ENCODE measurements at places on chromosomes 7 and 10.

- no peak for DNase-seq
These were observed 4.6 kb downstream of the CRYGN start for GRCh38 chr7:151435103-151435916.

- no peak for DNase-seq
These were observed 152.5 kb downstream of the PPP1R9A start for GRCh38 chr7:95059842-95060313.

- no peak for DNase-seq
These were observed 5.0 kb upstream of the TACR2 start for GRCh38 chr10:69421611-69422308.

DNA sequence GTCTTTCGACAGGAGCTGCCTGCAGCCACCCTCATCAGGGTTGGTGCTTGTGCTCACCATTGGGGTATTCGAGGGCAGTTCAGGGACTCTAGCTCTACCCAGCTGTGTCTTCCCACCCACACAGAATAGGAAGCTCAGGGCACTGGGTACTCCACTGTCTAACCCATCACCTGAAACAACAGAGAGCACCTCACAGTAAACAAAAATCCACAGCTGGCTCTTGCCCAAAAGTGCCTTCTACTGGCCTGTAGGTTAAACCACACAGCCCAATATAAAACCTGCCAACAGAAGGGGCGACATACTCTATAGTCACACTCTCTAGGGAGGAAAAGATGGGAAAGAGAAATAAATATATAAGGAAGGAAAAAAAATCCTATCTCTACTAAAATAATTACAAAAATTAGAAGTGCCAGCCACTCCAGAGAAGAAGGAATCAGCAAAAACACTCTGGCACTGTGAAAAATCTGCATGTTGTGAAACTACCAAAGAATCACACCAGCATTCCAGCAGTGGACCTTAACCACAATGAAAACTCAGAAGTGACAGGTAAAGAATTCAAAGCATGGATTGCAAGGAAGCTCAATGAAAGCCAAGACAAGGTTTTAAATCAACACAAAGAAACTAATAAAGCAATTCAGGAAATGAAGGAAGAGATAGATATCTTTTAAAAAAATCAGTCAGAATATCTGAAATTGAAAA, 110.0 kb downstream of the HGF start:
- no peak for DNase-seq

- DNase-seq, result no peak
These were observed 89.3 kb upstream of the DIP2C start for GRCh38 chr10:778626-779330.

- no peak for DNase-seq
These were observed 511.7 kb downstream of the PLXDC2 start for GRCh38 chr10:20327954-20328353.

GRCh38 chr7:23242321-23242720, 4.3 kb upstream of the GPNMB start:
- no peak for DNase-seq

- DNase-seq, result no peak
These were observed 624.5 kb downstream of the PARD3 start for GRCh38 chr10:34190580-34190979.

DNA sequence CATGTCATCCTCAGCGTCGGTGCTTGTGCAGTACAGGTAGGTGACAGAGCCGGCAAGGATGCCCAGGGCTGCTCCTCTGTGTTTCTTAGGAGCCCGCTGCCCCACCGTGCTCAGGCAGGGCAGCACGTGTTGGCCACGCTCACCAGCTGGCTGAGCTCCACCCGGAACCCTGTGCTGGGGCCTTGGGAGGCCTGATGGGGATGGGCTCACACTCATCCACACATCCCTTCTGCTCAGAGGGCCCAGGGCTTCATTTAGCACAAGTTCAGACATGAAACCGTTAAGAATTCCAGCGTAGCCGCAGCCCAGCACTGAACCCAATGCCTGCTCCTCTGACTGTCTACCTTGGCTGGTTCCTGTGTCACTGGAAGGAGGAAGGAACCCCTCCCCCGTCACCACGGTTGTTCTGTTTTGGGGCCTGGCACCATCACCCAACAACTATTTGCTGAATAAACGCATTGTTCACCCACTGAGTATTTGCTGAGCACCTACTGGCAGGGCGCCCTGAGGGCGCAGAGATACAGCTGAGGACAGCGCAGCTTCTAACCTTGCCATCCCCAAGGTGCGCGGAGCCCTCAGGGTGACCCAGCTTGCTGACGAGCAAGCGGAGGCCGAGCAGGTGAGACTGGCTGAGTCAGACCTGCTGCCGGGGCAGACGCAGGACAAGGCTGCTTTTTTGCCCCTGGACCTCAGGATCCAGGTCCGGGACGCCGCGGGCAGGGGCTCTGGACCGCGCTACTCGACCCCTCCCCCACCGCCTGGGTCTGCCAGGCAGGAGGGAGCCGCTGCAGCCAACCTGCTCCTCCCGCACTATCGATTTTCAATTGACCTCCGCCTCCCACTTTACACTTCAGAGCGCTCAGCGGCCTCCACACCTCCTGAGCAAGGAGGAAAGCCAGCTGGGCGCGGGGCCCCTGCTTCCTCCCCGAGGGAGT, 50.6 kb upstream of the RET start:
- no peak for DNase-seq

All from stromal cell of bone marrow (primary cell).